Activated naive CD8-positive, alpha-beta T cell treated with anti-CD3 and anti-CD28 coated beads for 36 hours (primary cell): ENCODE measurements at places on chromosomes 13 and 19.
A peak's percentile ranks its signal among the peaks of the same experiment; 100 is the strongest.

- no peak for DNase-seq
Observed at GRCh38 chr13:20582026-20582425, 15.1 kb downstream of the IFT88 start.

- peak; percentile 34 for DNase-seq
Observed at GRCh38 chr19:9498183-9498902, at the start of gene ZNF560. Gene ZNF560 (minus strand): TSS chr19:9498616. CDS start chr19:9475313, 23,303 bp downstream.

- DNase-seq: no peak
Observed at GRCh38 chr13:21235174-21235573, 58.7 kb downstream of the MRPL57 start.

DNA sequence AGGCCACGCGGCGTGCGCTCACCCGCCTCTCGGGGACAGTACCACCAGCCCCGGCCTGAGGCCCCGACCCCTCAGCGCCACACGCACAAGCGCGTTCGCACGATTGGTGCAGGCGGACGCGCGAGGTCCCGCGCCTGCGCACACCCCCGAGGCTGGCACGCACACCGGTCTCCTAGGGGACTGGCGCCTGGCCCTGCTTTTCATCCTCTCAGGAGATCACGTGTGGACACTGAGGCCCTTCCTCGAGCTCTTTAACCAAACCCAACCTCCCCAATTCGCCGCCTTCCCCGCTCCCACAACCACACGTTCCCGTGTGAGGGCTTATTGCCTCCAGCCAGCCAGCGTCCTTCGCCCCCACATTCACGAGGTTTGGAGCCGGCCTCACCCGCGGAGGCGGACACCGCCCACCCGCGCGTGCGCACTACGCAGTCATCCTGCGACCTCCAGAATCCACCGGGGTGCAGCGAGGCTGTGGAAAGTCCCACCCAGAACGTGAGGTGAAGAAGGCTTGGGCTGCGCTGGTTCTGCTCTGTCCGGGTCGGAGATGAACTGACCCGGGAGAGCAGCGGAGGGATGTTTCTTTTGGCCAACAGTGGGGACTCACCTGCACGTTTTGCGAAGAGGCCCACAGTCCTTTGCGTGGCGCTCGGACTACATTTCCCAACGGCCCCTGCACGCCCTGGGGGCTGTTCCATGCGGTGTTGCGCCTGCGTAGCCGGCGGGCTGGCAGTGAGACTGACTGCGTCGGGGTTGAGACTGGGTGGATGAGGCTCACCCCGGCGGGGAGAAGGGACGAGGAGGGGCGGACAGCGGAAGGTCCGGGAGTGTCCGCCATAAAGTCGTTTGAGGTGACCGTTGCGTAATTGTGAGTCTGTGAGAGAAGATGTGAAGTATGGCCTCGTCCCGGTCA is 539 bp upstream of the ZNF667 start:
- peak; percentile 87 for DNase-seq

- peak; percentile 15 for DNase-seq
Observed at GRCh38 chr19:27774827-27775226, 1438.1 kb downstream of the UQCRFS1 start.

DNA sequence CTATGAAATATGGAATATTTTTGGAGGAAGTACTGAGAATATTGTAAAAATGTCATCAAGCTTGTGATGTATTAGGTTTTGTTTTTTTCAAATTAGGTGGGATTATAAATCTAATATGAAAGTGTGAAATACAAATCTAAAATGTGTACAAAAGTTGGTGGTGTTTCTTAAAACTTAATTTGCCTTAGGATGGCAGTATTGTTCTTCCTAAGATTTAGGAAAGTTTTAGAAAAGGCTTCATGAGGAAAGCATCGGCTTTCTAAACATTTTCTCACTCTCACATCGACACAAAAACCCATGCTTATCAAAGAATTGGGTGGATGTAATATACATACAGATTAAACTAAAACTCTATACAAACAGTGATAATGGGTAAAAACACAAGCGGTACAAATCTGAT is 972.0 kb upstream of the PCDH20 start:
- DNase-seq: no peak

DNA sequence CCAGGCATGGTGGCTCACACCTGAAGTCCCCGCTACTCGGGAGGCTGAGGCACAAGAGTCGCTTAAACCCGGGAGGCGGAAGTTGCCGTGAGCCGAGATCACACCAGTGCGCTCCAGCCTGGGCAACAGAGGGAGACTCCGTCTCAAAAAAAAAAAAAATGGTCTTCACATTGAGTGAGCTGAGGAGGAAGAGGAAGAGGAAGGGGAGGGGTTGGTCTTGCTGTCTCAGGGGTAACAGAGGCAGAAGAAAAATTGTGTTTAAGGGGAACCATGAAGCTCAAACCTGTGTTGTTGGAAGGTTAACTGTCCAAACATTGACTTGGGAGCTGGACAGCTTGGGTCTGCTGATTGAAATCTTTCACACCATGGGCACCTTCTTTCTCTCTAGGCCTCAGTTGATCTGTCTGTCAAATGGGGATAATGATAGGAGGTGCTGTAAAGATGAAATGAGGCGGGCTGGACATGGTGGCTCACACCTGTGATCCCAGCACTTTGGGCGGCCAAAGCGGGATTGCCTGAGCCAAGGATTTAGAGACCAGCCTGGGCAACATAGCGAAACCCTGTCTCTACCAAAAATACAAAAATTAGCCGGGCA is 9.8 kb upstream of the SLC44A2 start:
- no peak for DNase-seq

DNA sequence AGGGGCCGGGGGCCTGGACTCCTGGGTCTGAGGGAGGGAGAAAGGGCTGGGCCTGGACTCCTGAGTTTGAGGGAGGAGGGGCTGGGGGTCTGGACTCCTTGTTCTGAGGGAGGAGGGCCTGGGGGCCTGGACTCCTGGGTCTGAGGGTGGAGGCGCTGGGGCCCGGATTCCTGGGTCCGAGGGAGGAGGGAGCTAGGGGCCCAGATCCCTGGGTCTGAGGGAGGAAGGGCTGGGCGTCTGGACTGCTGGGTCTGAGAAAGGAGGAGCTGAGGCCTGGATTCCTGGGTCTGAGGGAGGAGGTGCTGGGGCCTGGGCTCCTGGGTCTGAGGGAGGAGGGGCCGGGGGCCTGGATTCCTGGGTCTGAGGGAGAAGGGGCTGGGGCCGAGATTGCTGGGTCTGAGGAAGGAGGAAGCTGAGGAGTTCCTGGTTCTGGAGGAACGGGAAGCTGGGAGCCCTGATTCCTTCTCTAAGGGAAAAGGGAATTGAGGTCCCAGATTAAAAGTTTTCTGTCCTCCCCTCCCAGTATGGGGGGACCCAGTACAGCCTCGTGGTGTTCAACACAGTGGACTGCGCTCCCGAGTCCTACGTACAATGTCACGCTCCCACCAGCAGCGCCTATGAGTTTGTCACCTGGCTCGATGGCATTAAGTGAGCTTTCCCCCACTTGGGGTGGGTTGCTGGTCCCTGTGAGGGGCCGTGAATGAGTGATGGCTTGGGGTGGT is 721 bp downstream of the MED25 start:
- no peak for DNase-seq

DNA sequence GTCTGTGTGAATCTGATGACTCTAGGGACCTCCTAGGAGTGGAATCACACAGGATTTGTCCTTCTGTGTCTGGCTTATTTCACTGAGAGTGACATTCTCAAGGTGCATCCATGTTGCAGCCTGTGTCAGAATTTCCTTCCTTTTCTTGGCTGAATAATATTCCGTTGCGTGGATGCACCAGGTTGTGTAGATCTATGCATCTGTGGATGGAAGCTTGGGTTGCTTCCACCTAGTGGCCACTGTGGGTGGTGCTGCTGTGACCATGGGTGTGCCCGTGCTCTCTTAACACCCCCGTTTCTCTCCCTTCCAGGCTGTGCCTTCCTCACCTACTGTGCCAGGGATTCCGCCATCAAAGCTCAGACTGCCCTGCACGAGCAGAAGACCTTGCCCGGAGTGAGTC is 26.2 kb downstream of the CELF5 start:
- DNase-seq: peak; percentile 30

DNA sequence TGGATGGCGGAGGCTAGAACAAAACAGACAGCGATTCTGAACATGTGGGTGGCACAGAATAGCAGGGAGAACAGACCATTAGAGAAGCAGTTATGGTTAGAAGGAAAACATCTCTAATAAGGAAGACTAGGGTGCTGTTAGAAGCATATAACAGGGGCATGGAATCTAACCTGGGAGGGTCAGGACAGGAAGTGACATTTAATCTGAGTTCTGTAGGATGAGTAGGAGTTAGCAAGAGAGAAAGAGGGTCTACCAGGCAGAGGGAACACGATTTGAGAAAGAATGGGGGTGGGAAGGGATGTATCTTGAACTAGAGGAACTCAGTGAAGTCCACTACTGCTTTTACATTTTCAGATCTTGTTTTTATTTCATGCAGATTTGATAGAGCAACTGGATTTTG is 48.6 kb downstream of the B3GLCT start:
- no peak for DNase-seq

- DNase-seq: no peak
Observed at GRCh38 chr19:18503337-18503970, 18.4 kb downstream of the ELL start.

DNA sequence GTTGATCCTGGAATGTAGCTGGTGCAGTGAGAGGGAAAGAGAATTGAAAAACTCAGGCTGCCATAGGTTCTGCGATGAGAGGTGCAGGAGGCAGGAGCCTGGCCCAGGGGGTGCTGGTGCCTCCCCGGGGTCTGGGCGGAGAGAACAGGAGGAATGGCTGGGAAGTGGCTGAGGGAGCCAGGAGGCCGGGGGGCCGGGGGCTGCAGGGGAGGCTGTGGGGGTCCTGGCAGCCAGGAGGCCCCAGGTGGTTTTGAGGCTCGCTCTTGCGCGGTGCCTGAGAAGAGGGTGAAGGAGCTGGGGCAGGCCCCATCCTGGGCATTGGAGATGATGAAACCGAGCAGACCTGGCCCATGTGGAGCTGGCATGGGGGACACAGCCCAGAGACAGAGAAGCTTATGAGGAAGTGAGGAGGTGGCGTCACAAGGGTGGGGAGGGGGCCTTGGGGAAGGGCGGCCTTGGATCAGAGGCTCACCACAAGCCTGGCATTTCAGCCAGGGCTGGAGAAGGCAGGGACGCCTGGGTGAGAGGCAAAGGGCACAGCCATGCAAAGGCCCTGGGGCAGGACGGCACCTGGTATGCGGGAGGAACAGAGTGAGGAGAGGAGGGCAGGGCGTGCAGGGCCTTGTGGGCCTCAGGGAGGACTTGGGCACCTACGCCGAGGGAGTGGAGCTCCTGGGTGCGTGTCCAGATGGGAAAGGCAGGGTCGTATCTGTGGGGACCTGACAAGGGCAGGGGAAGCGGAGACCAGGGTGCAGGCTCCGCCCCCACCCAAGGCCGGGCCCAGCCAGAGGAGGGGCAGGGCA is 1.3 kb upstream of the TEKTIP1 start:
- DNase-seq: no peak

- no peak for DNase-seq
Observed at GRCh38 chr19:49847731-49848696, 2.9 kb upstream of the PTOV1 start.

DNA sequence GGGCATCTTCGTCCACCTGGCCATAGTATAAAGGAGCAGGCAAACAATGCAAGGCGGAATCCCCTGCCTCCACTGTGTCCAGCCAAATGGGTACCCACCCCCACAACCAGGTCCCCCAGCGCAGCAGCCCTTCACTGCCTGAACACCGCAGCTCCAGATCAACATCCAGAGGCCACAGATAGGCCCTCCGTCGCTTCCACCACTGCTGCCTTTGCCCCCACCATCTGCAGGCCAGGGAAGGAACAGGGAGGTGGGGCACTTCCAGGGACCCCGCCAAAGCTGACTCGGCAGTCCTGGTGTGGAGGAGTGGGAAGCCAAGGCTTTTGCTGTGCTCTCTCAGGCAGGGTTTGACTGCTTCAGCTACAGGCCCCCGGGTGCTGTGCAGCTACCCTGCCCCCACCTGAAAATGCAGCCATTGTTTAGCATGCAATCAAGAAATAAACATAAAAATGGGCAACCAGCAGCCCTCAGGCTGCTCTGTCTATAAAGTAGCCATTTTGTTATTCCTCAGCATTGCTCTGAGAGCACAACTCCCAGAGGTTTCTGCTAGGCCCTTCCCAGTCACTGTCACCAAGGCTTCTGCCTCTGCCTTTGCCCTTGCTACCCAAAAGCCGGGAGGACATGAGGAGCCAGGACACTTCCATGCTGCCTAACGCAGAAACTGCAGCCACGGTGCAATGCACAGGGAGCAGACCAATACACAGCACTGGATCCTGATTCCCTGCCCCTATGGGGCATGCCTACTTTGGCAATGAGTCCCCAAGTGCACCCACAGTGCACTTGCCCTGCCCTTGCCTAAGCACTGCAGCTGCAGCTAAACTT is 733.2 kb upstream of the KLHL1 start:
- no peak for DNase-seq

DNA sequence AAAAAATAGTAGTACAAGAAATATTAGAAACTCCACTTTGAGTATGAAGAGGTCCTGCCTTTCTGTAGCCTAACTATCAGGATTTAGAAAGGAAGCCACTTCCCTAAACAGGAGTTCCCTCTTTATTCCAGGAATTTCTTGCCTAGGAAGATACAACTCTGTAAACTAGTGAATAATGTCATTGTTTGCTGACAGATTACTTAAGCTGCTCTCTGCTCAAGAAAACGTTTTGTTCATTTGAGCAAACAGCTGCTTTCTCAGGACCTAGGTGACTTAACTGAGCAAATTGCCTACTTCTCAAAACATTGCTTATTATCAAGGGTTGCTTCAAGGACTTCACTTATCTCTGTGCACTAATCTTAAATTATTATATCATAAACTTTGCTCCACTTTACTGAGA is 1419.4 kb upstream of the SLC10A2 start:
- no peak for DNase-seq

DNA sequence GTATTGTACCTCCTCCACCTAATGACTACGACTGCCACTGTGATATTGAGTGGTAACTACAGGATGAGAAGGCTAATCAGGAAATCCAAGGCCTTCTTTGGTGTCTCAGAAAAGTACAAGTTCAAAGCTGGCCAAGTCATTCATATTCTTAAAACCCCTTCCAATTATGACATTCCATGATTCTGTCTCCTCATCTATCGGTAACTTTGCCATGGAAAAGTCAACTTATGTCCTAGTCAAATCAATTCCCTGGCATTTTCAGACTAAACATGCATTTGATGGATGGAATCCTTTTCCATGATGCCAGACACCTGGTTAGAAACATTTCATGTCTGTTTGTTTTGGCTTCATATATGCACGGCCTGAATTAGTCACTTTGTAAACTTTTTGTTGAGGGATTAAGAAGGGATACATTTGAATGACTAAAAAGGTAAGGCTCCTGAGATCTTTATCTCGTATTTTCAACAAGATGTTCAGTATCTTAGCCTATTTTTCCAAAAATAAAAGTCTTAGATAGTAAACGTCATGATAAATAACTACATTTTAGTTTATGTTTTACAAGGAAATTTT is 186.5 kb downstream of the NHLRC3 start:
- DNase-seq: no peak

- DNase-seq: no peak
Observed at GRCh38 chr13:30196025-30196424, 111.3 kb downstream of the KATNAL1 start.

- DNase-seq: no peak
Observed at GRCh38 chr13:50918567-50918966, 9.0 kb downstream of the RNASEH2B start.

GRCh38 chr13:112804374-112804773 is 114.5 kb downstream of the ATP11A start:
- DNase-seq: no peak
